ENCODE measurements at places on chromosomes 11 and 22.
A peak's percentile ranks its signal among the peaks of the same experiment; 100 is the strongest.

GRCh38 chr11:19441752-19442553 is 201.2 kb upstream of the E2F8 start:
- peak; percentile 95 for DNase-seq

DNA sequence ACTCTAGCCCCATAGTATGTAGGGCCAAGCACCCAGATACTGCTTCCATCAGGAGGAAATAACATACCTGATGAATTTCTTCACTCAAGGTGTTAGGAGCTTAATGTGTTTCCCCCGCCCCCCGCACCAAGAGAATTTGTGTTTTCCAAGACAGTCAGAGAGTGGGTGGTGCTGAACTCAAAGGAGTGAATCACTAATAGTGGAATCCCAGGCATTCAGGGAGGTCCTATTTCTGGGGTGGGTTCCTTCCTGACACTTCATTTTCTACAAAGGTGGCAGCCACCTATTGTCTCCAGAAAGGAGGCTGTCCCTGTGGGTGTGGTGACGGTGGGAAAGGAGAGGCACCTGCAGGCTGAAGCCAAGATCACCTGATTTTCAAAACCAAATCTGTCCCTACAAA is 50.8 kb upstream of the ELF5 start:
- peak; percentile 38 for DNase-seq

DNA sequence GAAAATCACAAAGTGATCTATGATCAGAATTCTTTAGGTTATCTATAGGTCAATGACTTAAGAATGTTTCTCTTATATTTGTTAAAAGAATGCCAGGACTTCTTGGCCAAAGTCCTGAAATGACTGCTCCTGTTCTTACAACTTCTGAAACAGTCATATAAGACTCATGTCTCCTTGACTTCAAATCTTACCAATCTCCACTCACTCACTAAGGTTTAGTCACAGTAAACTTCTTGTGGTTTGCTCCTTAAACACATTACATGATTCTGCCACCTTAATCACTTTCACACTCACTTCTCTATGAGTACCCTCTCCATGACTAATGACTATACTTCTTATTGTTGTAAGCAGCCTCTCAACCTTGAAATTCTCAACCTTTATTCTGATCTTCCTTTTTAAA is 648.7 kb upstream of the CCDC179 start:
- DNase-seq: no peak

GRCh38 chr11:2428322-2428795 is 16.0 kb downstream of the TRPM5 start:
- DNase-seq: peak; percentile 51

All from Daoy (cell line).